ENCODE measurements at places on chromosomes 2 and 18.
A peak's percentile ranks its signal among the peaks of the same experiment; 100 is the strongest.

GRCh38 chr2:70087702-70088597 lies 673 bp downstream of the PCBP1 start:
- H3K4me1 ChIP-seq: peaks cover 15% of the 10 kb centered on the region
- H3K27me3 ChIP-seq: no peaks in the 10 kb centered on the region
- peak overlapping the region; percentile 89 for H3K4me3 ChIP-seq

DNA sequence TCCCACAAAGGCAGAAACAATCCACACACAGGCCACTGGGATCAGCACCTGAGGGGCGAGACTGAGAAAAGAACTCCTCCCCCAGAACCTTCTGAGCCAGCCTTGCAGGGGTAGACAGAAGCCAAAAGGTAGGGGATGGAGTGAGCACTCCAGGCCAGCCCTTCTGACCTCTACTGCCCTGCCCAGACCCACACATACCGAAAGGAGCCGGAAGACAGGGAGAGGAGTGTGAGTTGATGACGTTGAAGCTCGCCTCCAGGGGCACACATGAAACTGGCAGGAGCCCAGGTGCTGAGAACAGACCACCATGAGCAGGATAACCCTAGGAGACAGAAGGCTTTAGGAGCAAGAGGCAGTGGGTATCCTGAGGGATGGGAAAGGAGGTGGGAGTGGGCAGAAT lies 1.8 kb downstream of the SLC23A3 start:
- peaks cover 3% of the 10 kb centered on the region for H3K4me1 ChIP-seq
- H3K27ac ChIP-seq: no peak overlapping the region
- H3K27me3 ChIP-seq: no peaks in the 10 kb centered on the region
- DNase-seq: no peak
- no peak overlapping the region for H3K4me3 ChIP-seq

GRCh38 chr2:160418398-160418765 lies 75.2 kb downstream of the RBMS1 start:
- no peaks in the 10 kb centered on the region for H3K27me3 ChIP-seq
- H3K4me1 ChIP-seq: no peaks in the 10 kb centered on the region
- no peaks in the 10 kb centered on the region for H3K36me3 ChIP-seq
- H3K4me3 ChIP-seq: peak overlapping the region; percentile 56
- peak overlapping the region; percentile 74 for H3K27ac ChIP-seq

- no peaks in the 10 kb centered on the region for H3K27me3 ChIP-seq
- H3K4me3 ChIP-seq: no peak overlapping the region
Measured at GRCh38 chr2:108492364-108492763, 41.9 kb upstream of the LIMS1 start.

- no peak overlapping the region for H3K4me3 ChIP-seq
- DNase-seq: no peak
Measured at GRCh38 chr2:68448671-68449653, 18.1 kb downstream of the FBXO48 start.

DNA sequence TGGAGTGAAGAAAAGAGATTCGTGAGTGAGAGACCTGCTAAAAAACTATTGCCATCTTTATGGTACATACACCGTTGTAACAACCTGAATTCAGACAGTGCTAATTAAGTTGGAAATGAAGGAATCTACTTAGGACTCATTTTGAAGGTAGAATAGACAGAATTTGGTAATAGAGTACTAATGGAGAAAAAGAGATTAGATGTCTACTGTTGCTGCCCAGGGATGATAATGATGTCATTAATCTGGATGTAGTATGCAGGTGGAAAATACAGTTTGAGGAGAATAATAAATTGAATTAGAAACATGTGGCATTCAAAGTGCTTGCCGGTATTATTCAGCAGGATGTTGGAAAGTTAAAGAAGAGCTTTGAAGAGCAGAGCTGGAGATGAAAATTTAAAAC lies 44.7 kb downstream of the DIS3L2 start:
- H3K4me1 ChIP-seq: peaks cover 2% of the 10 kb centered on the region
- H3K36me3 ChIP-seq: no peaks in the 10 kb centered on the region
- no peak overlapping the region for H3K4me3 ChIP-seq
- H3K27ac ChIP-seq: no peak overlapping the region

DNA sequence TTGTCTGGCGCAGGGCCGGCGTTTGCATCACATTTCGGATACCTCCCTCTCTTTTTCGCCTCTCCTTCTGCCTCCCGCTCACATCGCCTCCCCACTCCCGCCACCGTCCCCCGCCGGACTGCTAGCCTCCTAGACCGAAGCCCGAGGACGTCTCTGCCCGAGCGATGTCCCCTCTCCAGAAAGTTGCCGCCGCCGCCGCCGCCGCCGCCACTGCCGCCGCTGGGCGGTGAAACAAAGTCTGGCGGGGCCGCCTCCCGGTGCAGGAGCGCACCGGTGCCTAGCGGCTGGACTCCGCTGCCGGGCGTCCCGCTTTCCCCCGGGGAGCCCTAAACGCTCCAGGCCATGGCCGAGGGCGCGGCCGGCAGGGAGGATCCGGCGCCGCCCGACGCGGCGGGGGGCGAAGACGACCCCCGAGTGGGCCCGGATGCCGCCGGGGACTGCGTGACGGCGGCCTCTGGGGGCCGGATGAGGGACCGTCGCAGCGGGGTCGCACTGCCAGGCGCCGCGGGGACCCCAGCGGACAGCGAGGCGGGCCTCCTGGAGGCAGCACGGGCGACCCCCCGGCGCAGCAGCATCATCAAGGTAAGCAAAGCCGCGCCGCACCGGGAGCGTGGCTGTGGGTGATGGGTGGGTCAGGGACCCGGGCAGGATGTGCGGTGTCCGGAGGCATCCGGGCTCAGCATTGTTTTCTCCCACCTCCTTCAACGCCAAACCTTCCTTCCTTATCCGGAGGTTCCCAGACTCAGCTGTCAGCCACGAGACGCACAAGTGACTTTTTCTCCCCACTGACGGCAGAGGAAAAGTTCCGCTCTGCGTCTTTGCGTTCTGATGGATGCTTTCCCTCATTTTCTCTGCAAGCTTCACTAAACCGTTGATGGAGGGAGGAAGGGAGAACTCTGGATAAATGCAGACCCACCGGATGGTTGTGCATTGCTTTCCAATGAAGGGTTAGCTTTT lies 643 bp downstream of the PLCL1 start:
- H3K36me3 ChIP-seq: no peaks in the 10 kb centered on the region
- peak; percentile 22 for DNase-seq
- peak overlapping the region; percentile 80 for H3K4me3 ChIP-seq
- peaks cover 8% of the 10 kb centered on the region for H3K4me1 ChIP-seq
- no peak overlapping the region for H3K27ac ChIP-seq

- no peak overlapping the region for H3K27ac ChIP-seq
- DNase-seq: peak; percentile 68
- peaks cover 3% of the 10 kb centered on the region for H3K36me3 ChIP-seq
- H3K4me1 ChIP-seq: no peaks in the 10 kb centered on the region
- H3K4me3 ChIP-seq: no peak overlapping the region
- H3K27me3 ChIP-seq: no peaks in the 10 kb centered on the region
Measured at GRCh38 chr18:63994783-63995399, 25.0 kb downstream of the SERPINB8 start.

- peaks cover 4% of the 10 kb centered on the region for H3K4me1 ChIP-seq
- no peaks in the 10 kb centered on the region for H3K36me3 ChIP-seq
- H3K27me3 ChIP-seq: peaks cover 41% of the 10 kb centered on the region
- no peak for DNase-seq
- no peak overlapping the region for H3K27ac ChIP-seq
Measured at GRCh38 chr2:241199286-241199685, 10.8 kb downstream of the ANO7 start.

Measured in mesenchymal stem cell (in vitro differentiated cells and primary cell).